Activated CD8-positive, alpha-beta memory T cell treated with anti-CD3 and anti-CD28 coated beads for 1 hour (primary cell): ENCODE measurements at places on chromosomes 6 and 20.

DNA sequence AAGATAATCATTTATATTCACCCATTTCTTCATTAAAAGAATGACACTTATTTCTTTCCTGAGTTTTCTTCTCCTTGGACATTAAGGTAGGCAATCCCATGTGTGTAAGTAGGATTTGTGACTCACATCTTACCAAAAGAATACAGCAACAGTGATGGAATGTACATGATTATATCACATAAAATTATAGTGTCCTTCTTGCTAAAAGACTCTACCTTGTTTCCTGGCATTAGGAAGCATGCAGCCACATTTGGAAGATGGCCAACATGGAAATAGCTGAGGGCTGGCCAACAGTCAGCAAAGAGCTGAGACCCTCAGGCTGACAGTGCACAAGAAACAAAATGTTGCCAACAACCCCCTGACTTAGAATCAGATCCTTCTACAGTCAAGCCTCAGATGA, 327.9 kb upstream of the MARCKS start:
- no peak for DNase-seq

- DNase-seq, result no peak
These were observed 31.8 kb downstream of the MYB start for GRCh38 chr6:135212935-135213334.

DNA sequence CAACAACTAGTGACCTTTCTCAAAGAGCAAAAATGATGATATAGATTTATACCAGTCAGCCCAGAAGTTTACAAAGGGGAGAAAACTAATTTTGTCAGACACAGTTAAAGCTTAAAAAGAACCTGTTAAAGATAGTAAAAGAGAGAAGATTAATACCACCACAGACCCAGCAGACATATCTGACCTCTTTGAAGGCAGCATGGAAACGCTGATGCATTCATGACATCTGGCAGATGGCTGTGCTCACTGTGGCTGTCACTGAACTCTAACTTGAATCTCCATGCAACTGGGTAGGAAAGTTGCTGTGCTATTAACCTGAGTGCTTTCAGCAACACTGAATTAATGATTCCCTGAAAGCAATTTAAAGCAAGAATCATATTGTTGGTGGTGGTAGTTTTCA, 159.8 kb upstream of the PRDM1 start:
- DNase-seq, result no peak

DNA sequence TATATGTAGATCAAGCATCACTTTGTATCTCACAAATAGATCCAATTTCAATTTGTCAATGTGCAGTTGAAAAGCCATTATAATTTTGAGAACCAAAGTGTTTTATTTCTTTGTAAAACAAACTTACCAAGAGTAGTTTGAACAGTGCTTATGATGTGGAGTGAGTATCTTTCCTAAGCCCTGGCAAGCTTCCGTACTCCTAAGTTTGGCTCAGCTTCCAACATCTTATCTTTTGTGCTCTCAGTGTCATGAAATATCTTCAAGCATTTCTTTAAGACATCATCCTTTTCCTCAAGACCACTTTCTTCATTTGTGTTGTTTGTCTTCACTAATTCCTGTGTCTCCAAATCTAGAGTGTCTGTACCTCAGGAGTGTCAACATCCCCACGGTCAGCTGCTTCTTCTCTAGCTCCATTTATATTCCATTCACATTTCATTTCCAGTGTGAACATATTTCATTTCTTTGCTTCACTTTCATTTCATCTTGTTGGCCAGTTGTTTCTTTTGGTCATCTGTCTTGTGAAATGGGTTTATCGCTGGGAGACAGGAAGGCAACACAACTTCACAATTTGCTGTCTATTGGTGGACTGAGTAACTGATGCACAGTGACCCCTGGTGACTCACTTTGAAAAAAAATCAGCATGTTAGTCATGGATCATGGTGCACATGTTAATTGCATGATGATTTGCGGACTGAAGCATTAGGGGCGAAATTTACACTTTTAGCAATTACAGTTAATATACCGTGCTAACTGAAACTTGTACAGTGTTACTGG, 36.9 kb downstream of the SLC24A3 start:
- no peak for DNase-seq

- no peak for DNase-seq
These were observed 31.0 kb upstream of the ZNFX1 start for GRCh38 chr20:49308875-49309274.
